Hepatocyte (in vitro differentiated cells): ENCODE measurements at places on chromosomes 6 and 20. TPM values are rescaled to one million over a fixed set of nuclear protein-coding genes. Genes with fewer than 3 reads are reported as not detected.

DNA sequence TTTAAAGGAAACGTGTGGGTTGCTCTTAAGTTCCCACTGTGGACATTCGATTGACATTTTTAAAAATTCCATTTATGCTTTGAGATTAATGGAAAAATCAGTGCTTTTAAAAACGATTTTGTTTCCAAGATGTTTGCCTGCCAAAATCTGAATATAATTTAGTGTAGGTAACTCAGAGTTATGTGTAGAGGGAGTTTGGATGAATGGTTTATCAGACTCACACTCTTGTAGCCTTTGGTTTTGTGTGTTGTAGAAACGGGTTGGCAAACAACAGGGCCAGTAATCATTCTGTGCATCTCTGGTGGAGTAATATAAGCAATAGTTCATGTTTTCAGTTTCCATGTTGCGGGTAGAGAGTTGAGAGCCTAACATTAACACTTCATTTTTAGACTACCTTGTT is 140.6 kb downstream of the RPS12 start:
- DNase-seq, result no peak
- peaks cover under 1% of the 10 kb centered on the region for H3K4me1 ChIP-seq

GRCh38 chr20:38001981-38002380 is 31.3 kb downstream of the TTI1 start:
- H3K27me3 ChIP-seq, result no peaks in the 10 kb centered on the region
- H3K4me3 ChIP-seq, result no peak overlapping the region
- H3K36me3 ChIP-seq, result no peaks in the 10 kb centered on the region
- peak; percentile 27 for DNase-seq
- H3K4me1 ChIP-seq, result no peaks in the 10 kb centered on the region

- peaks cover 51% of the 10 kb centered on the region for H3K4me1 ChIP-seq
- no peak overlapping the region for H3K4me3 ChIP-seq
- H3K36me3 ChIP-seq, result no peaks in the 10 kb centered on the region
- H3K27me3 ChIP-seq, result no peaks in the 10 kb centered on the region
Measured at GRCh38 chr20:32227744-32228688, 20.3 kb downstream of the POFUT1 start.

- no peaks in the 10 kb centered on the region for H3K4me1 ChIP-seq
- H3K27me3 ChIP-seq, result no peaks in the 10 kb centered on the region
- DNase-seq, result no peak
- H3K4me3 ChIP-seq, result no peak overlapping the region
Measured at GRCh38 chr6:147678253-147678652, 169.8 kb downstream of the SAMD5 start.

PKIG gene
- total RNA-seq, result 51.9 and 60.5 TPM in 2 replicates

MUC22 gene
- 0.03 TPM in 1 of 2 replicates, not detected in the other for total RNA-seq
